Hematopoietic multipotent progenitor cell treated with erythropoietin and hydrocortisone succinate and interleukin-3 and kit ligand, for 4 days (in vitro differentiated cells): ENCODE measurements at places on chromosomes 6 and 20.

DNA sequence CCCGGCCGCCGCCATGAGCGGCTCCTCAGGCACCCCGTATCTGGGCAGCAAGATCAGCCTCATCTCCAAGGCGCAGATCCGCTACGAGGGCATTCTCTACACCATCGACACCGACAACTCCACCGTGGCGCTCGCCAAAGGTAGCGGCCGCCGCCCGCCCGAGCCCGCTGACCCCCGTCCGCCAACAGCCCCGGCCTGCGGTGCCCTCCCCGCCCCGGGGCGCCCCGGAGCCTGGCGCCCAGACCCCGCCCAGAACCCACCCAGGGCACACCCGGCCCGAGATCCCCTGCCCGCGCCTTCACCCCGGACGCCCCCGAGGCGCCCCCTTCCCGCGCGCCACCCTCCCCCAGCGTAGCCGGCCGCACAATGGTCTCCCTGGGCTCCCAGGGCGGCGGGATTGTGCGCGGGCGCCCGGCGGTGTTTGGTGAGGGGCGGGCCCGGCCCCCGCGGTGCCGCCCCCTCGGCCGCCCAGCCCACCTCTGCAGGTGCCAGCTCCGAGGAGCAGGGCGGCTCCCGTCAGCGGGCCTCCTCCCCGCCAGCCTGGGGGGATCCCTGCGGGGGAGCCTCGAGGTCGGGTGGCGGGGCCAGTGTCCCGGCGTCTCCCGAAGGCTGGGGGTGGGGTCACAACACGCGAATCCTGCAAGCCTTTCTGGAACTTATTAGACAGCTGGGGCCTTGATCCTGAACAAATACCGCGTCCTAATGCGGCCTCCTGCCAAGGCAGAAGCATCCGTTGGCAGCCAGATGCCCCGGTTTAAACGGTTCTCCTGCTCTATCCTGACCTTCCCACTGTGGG is 577 bp downstream of the LSM14B start:
- DNase-seq, result peak; percentile 48

DNA sequence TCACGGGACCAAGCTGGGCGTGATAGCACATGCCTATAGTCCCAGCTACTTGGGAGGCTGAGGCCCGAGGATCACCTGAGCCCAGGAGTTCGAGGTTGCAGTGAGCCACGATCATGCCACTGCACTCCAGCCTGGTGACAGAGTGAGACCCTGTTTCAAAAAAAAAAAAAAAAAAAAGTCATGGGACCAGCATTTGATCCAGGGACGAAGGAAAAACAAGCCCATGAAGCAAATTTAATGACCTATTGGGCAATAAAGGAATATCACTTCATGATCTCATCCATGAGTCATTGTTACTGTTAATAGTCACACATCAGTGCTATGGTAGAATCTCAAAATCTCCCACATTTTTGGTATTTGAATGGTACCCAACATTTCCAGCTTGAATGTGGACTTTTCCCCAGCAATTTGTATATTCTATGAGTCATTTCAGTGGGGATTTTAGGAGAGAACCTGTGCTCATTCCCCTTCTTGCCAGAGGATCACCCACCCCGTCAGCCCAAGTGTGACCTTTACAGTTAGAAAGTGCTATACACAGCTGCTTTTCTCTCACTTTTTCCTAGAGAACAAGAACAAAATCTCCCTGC is 8.5 kb upstream of the SOD2 start:
- DNase-seq, result no peak

- DNase-seq, result peak; percentile 10
These were observed 59.6 kb downstream of the ANKRD60 start for GRCh38 chr20:58168843-58169242.

DNA sequence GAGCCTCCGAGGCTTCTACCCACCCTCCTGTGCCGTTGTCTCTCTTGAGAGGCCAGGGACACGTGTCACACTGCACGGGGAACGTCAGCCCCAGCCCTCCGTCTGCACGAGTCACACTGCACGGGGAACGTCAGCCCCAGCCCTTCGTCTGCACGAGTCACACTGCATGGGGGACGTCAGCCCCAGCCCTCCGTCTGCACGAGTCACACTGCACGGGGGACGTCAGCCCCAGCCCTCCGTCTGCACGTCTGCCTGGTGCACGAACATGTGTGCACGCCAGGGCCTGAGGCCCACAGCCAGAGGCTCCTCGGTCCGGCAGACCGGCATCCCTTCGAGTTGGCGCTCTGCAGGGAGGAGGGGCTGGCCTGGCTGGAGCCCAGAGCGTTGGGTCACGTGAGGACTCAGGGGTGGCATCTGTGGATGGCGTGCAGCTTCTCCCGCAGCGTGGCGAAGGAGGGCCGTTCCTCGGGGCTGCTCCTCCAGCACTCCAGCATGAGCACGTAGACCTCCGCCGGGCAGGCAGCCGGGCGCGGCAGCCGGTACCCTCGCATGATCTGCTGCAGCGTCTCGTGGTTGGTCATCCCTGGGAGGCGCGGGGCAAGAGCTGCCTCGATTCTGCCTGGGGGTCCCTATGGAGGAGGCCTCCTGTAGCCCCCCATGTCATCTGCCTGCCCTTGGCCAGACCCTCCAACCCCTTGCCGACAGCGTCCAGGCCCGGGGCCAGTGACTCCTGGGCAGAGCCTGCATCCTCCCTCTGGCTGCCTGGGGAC is 3.4 kb upstream of the PTK6 start:
- no peak for DNase-seq

DNA sequence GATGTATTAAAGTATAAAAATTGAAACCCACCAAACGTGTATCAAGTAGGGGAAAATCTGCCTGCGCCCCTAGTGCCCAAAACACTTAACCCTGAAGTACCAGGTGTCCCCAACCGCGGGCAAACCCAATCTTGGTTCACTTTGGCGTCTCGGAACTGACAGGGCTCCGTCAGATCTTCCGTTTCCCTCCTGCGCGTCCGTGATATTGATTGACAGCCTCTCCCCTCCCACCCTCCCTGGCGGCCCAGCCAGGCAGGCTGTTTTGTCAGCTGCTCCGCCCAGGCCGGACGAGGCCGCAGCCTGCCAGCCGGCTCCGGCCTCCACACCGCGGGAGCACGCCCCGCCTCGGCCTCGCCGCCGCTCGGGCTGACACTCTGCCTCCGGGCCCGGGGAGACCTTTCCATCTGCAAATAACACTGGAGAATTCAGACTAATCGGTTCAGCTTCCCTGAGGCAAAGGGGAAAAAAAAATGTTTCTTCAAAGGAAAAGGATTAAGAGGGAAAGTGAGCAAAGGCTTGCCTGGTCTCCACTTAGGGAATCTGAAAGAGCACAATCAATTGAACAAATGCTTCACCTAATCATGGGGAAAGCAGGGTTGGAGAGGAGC is 234.9 kb upstream of the MCHR2 start:
- DNase-seq, result peak; percentile 78

DNA sequence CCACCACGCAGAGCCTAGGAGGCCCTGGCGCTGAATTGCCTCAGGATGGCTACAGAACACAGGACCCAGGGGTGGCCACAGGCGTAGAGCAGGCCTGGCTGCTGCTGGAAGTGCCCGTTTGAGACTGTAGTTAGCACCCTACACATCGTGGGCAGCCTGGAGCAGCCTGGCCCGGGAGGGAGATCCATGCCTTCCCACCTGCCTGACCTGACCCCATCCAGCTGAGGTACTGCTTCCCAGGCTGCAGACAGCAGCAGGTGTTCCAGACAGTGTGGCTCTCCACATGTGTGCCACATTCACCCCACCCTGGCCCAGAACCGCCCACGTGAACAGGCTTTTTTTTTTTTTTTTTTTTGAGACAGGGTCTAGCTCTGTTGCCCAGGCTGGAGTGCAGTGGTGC is 20.9 kb upstream of the MAP1LC3A start:
- no peak for DNase-seq

- no peak for DNase-seq
These were observed 43.9 kb upstream of the GGTLC1 start for GRCh38 chr20:24032400-24032898.

DNA sequence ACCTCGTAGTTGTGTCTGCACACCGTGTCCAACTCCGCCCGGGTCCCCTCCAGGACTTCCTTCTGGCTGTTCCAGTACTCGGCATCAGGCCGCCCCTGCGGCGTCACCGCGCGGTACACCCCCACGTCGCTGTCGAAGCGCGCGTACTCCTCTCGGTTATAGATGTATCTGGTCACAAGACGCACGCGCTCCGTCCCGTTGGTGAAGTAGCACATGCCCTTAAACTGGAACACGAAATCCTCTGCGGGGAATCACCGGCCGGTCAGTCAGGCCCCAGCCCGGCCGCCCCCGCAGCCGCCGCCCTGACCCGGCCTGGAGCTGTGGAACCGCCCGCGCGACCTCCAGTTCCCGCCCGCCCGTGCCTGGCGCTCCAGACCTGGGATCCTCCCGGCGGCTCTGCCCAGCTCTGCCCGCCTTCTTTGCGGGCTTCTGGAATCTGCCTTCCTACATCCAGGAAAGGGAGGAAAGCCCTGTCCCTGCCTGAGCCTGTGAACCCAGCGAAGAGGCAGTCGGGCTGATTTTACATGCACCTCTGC is 1.6 kb downstream of the HLA-DQB1 start:
- peak; percentile 32 for DNase-seq

DNA sequence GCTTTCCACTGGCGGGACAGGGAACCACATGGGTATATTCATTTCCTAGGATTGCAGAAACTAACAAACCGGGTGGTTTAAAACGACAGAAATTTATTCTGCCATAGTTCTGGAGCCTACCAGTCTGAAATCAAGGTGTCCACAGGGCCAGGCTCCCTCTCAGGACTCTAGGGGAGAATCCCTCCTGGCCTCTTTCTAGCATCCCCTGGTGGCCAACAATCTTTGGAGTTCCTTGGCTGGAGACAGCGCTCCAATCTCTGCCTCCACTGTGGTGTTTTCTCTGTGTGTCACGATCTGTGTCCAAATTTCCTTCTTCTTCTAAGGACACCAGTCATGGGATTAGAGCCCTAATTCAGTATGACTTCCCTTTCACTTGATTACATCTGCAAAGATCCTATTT is 95.0 kb downstream of the SCML4 start:
- no peak for DNase-seq

GRCh38 chr20:3239026-3239866 is at the start of gene SLC4A11:
Gene SLC4A11 (minus strand): TSS chr20:3239190. CDS start chr20:3239137, 53 bp downstream.
- peak; percentile 61 for DNase-seq

- no peak for DNase-seq
These were observed 41.0 kb downstream of the SAMD5 start for GRCh38 chr6:147549531-147549930.

DNA sequence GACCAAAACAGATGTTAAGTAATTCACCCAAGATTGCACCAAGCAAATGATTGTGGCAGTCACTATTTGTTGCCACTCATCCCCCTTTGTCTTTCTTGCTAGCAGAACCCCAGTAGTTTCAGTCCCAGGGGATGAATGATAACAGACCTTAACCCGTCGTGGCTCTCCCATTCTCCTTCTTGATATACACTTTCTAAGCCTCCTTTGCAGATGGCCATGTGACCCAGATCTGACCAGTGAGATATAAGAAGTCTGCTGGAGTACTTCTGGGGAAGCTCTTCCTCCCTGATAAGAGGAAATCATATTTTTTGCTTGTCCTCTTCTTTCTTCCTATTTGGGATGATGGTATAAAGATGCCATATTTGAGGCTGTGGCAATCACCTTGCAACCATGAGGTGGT is 9.6 kb upstream of the SH3BGRL2 start:
- peak; percentile 23 for DNase-seq

DNA sequence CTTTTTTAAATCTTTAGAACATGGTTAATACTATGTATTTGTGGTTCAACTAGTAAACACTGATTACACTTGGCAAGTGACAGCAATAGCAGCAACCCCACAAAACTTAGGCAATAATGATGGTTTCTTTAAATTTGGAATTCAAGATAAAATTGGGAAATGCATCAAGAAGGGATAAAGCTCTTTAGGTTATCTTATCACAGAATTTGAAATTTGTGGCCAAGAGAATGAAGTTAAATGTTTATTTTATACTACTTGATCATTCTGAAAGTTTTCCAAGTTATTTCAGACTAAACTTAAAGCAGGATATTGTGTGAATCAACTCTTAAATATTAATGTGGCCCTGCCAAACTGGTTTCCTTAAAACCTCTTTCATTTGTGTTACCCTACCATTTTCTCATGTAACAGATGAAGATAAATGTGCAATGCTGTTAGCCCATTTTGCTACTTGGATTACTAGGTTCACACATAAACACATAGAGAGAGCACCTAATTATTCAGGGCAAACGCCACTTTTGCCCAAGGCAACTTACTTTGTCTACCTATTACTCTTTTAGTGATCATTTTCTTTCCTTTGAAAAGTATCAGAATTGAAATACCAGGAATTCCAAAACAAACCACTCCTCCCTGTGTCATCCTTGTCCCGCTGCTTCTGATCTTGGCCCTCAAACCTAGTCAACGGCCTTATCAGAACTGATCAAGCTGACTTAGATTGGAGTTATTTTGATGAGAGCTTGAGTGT is 186.7 kb upstream of the TENT5A start:
- DNase-seq, result peak; percentile 18

DNA sequence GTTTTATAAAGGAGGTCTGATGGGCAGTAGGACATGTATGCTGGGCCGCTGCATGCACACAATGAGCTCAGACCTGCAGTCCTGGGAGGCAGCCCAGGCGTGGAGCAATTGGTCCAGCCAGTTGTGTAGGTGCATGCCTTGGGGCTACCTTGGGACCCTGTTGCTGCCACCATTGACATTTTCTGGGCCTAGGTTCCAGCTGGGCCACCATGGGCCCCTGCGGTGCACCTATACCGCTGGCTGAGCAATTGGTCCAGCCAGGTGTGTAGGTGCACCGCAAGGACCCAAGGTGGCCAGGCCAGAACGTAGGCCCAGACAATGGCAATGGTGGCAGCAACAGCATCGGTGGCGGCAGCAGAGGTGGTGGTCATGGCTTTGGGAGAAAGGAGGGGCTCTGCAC is 143.9 kb downstream of the PXDC1 start:
- no peak for DNase-seq

DNA sequence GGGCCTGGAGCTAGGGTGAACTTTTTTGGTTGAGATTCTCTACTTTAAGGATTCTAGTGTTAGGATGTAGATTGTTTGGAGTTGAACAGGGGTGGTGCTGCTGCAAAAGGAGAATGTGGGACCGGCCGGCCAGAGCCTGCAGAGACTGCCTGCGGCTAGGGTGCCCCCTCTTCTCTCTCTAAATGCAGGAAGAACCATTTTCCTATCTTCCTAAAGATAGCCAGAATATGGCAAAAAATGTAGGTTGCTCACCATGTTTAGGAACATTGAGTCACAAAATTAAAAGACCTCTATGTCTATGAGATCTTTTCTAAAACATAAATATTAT is 39.5 kb downstream of the BICRAL start:
- no peak for DNase-seq

DNA sequence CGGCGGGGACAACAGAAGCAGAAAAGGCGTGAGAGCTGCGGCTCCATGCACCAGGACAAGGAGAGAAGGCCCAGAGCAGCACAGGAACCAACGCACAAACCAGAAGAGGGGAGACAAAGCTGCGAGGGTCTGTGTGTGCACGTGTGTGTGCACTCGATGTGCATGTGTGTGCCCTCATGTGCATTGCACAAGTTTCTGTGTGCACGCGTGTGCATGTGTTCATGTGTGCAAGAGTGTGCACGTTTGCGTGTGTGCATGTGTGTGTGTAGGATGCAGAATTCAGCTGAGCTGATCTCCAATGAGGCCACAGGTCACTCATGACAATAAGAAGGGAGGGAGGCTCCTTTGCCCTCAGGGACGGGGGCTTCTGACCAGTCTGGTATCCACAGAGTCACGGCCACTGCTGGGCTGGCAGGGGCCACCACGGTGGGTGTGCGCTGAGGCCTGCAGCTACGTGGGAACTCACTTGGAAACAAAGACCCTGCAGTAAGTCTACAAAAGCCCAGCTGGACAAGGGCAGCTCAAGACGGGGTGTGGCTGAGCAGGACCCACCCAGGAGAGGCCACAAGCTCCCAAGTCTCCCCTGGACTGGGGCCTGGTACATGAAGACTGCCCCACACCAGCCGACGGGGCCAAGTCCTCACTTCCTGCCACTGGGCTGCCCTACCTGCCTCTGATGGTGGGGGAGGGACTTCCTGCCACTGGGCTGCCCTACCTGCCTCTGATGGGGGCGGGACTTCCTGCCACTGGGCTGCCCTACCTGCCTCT is 48.1 kb upstream of the CHRNA4 start:
- no peak for DNase-seq
